ENCODE measurements at places on chromosomes 16 and 17. TPM values are rescaled to one million over a fixed set of nuclear protein-coding genes. Genes with fewer than 3 reads are reported as not detected.
A peak's percentile ranks its signal among the peaks of the same experiment; 100 is the strongest.

DNA sequence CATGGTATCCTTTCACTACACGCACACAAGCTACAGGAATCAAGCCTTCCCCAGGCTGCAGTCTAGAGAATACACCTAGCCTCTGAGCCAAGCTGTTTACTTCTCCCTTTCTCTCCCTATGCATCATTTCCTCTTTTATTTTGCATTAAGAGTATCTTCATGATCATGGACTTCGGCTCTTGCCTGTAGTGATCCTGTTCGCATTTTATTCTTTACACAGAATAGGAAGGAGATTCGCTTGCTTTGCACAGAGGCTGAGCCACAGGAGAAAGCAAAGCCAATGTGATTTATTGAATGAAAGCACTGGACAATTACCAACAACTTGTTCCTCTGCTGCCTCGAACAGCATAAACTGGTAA lies 172.7 kb downstream of the ANKFN1 start:
- no peak for DNase-seq

GRCh38 chr17:4986403-4986802 lies 1.1 kb downstream of the CAMTA2 start:
- DNase-seq, result no peak

- DNase-seq, result no peak
Observed at GRCh38 chr17:58228679-58229078, 9.6 kb upstream of the MKS1 start.

DNA sequence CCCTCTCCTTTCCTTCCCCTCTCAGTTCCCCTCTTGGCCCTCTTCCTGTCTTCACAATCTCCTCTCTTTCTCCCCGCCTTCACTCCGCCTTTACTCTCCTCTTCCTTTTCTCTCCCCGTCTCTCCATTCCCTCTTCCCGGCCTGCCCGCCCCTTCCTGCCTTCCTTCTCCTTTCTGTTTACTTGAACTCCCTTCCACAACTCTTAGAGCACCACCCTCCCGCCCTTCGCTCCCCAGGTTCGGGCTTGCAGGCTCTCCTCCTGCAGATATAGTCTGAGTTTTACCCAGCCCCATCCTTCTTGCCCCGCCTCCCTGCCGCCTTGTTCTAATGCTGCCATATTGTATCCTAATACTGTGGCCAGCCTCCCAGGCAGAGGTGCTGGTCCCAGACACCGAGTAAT lies 201.5 kb upstream of the N4BP1 start:
- no peak for DNase-seq

DNA sequence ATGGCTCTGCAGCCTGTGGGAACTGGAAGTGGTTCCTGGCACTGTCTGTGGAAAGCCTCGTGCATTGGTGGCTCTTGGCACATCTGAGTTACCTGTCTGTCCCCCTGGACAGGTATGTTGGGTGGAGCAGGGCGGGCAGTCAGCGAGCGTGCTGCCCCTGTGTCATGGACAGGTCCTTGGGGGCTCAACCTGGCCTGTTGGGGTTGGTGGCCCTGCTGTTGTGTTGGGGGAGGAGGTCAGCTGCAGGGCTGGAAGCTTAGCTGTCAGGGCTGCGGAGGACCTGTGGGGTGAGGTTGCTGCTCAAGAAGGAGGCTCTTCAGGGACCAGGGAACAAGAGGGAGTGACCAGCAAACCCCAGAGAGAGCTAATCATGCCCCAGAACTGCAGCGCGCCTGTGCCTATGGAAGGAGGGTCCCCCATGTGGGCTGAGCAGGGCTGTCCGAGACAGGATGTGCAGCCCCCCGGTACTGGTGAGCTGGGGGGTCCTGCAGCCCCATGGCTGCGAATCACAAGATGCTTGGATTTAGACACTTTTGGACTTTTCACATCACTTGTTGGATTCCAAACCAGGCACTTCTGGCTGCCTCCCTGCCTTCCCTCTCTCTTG lies 7.2 kb downstream of the NKD1 start:
- no peak for DNase-seq

GRCh38 chr17:81685108-81685507 lies 1.3 kb downstream of the HGS start:
- no peak for DNase-seq

GRCh38 chr17:67461228-67461780 lies 84.2 kb downstream of the PITPNC1 start:
- no peak for DNase-seq

DNA sequence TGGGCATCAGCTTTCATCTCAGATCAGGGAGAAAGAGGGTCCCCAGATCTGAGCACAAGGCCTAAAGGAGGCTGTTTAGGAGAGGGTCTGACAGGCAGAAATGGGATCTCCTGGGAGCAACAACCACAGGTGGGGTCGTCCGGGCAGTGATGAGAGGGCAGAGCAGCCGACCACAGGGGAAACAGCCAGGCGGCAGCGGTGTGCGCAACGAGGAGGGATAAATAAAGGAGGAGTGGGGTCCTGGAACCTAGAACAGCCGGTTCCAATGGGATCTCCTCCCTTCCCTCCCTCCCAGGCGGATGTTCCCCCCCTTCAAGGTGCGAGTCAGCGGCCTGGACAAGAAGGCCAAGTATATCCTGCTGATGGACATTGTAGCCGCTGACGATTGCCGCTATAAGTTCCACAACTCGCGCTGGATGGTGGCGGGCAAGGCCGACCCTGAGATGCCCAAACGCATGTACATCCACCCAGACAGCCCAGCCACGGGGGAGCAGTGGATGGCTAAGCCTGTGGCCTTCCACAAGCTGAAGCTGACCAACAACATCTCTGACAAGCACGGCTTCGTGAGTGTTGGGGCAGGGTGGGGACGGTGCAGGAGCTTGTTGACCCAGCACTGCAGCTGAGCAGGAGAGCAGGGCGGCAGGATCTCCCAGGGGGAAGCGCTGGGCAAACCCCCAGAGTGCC lies 1.9 kb downstream of the TBX2 start:
- no peak for DNase-seq

DNA sequence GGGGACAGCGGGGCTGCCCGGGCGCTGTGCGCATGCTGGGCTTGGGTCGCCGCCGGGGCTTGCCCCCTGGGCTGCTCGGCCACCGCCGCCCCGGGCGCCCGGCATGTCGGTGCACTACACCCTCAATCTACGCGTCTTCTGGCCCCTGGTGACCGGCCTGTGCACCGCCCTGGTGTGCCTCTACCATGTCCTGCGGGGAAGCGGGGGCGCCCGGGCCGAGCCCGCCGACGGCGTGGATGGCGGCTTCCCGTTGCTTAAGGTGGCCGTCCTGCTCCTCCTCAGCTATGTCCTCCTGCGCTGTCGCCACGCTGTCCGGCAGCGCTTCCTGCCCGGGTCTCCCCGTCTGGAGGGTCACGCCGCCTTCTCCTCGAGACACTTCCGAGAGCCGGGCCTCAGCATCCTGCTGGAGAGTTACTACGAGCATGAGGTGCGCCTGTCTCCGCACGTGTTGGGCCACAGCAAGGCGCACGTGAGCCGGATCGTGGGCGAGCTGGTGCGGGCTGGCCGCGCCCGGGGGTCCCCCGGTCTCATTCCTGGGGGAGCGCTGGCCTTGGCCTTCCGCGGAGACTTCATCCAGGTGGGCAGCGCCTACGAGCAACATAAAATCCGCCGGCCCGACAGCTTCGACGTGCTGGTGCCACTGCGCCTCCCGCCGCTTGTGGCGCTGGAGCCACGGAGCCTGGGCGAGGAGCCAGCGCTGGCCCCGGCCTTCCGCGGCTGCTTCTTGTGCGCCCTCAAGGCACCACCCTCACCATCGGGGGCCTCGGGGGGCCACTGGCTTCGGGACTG lies 789 bp downstream of the ITPRIPL2 start:
- peak; percentile 51 for DNase-seq

DNA sequence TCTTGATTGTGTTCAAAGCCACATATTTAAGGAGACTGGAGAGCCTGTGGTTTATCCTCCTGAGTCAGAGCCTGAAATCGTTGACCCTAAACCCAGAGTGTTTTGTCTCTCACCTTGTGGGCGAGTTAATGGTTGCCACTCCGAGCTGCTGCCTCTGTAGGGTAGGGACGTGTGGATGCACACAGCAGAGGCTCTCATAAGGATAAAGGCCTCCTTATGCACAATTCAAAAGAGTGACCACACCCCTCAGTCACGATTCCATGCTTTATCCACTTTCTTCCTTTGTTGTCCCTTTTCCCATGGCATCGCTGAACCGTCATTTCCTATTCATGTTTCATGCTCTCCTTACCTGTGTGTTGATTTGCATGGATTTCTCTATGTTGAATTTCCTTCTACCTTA lies 805.0 kb upstream of the RBFOX1 start:
- no peak for DNase-seq

DNA sequence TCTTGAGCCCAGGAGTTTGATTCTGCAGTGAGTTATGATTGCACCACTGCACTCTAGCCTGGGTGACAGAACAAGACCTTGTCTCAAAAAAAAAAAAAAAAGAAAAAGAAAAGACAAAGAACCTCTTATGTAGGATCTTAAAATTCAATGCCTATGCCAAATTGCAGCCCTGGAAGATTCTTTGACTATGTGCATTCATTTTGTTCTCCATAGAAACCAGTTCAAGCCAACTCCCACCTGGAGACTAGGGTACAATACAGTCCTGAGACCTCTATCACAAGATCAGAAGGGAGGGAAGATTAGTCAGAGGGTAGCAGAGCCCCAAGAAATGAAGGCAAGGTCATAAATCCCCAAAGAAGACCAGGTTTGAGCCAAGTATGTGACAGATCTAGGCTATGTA lies 90.6 kb upstream of the HAS3 start:
- no peak for DNase-seq

GRCh38 chr17:21245639-21246084 lies 7.5 kb downstream of the NATD1 start:
- peak; percentile 96 for DNase-seq

DNA sequence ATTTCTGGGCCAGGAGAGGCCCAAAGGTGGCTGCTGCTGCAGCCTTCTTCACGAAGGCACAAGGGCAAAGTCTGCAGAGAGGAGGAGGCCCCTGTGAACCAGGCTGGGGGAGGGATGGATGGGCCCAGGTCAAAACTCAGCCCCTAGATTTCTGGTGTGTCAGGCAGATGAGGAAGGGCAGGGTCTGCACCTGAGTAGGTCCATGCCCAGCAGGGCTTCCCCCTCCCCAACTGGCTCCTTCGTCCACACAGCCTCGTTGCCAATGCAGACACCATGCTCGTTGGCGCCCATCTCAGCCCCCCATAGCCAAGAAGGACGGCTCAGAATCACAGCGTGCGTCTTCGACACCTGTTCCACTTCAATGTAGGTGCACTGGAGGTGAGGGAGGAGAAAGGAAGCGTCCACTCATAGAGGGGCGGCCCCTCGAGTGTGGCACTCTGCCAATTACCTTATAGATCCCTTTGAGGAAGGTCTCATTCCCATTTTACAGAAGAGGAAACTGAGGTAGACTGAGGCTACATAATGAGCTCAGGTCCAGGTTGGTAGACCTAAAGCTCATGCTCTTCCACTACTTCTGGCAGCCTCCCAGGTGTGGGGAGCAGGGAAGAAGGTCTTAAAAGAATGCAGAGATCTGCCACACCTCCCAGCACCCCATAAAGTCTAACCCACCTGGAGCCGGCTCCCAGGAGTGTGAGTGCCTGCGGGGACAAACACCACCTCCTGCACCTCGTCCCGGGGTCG lies 902 bp downstream of the SCRN2 start:
- DNase-seq, result no peak

DNA sequence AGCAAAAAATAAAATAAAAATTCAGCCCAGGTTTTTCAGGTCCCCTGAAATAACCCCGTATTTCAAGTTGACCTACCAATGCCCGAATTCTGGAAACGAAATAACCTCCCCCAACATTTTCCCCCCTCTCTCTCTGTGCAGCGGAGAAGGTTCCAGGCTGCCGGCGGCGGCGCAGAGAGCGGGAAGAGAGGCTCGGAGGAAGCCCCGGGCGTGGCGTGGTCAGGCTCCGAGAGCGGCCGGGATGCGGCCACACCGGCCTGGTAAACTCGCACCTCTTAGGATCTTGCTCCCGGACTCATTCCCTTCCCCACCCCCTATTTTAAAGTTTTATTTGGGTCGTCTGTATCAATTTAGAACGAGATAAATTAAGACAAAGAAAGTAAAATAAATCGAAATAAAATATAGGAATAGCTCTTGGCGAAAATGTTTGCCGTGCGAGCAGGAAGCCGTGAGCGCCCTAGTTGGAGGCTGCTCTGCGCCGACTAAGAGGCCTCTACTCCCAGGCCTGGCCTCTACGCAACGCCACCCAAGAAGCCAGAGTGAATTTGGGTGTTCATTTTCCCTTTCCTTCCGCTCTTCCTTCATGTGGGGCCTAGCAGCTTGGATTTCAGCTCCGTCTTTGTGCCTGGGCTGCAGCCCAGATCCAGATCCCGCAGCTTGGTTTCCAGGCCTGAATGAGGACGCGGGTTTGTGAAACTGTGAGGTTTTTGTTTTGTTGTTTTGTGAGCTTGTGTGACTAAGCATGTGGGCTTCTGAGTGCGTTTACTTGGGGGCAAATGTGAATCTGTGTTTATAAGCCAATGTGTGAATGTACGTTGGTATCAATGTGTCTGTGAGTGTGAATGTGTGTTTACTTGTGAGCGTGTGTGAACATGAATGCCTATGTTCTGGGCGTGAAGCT lies 1.5 kb upstream of the HOXB6 start:
- DNase-seq, result no peak

DNA sequence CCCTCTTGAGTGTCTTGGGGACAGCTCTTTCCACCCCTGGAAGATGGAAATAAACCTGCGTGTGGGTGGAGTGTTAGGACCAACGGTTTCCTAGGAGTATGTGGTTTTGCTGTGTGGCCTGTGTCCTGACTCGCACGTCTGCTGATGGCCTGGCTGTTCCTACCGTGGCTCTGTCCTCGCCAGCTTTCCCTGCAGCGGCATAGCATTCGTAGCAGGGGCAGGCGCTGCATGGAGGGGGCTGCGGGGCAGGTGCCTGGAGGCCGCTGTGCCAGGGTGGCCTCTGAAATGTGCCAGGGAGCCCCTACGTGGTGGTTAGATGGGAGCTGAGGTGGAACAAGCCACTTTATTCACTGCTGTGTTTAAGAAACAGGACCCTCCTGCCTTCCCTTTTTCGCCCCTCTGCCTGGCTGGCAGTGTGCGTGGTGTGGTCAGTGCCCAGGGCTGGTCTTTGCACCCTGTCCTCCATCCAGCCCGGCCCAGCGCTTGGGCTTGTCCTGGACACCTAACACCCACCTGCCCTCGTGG lies 10.6 kb downstream of the SLC16A3 start:
- DNase-seq, result no peak

DNA sequence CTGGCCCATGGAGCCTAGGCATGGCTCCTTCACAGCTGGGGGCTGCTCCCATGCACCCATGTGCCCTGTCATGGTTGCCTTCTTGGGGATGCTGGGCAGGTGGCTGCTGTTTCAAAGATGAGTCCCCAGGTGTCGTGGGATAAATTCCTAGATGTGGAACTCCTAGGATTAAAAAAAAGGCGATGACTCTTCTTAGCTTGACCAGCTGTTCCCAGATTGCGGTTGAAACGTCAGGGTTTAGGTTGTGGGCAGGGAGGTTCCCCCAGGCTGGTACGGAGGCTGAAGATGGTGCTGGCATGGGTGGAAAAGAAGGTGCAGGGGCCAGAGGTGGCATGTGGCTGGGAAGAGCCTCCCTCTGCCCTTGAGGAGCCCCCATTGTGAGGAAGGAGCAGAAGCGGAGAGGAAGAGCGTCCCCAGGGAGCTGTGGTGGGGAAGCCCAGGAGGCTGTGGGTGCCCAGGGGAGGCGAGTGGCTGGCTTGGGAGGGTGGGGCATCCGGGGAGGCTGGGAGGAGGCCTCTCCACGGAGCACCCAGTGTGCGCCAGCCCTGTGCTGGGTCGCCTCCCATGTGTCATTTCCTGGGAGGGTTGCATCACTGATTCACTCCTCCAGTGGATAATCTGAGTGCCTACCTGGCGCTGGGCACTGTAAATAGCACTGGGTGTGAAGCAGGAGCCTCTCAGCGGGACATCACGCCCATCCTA lies 7.5 kb upstream of the KCNJ12 start:
- DNase-seq, result no peak

Gene SLC16A5
- total RNA-seq, result 7.8 TPM

Gene CLEC18C
- 0.18 TPM for total RNA-seq

Gene TBC1D3C
- not detected for total RNA-seq

Gene KRTAP4-1
- not detected for total RNA-seq

Gene TM4SF5
- total RNA-seq, result not detected

Gene SYNGR3
- not detected for total RNA-seq

Measured in gastrocnemius medialis (tissue), 4 donors.